ENCODE measurements at places on chromosomes 4 and X. TPM values are rescaled to one million over a fixed set of nuclear protein-coding genes. Genes with fewer than 3 reads are reported as not detected.

- no peaks in the 10 kb centered on the region for H3K4me1 ChIP-seq
- H3K27ac ChIP-seq = no peak overlapping the region
- no peaks in the 10 kb centered on the region for H3K36me3 ChIP-seq
- no peaks in the 10 kb centered on the region for H3K27me3 ChIP-seq
- H3K4me3 ChIP-seq = no peak overlapping the region
- DNase-seq = no peak
These were observed 71.5 kb upstream of the HPRT1 start for GRCh38 chrX:134388161-134389109.

GRCh38 chrX:38803588-38804431 lies 2.6 kb downstream of the MID1IP1 start:
- DNase-seq = no peak
- peak overlapping the region; percentile 63 for H3K4me3 ChIP-seq
- H3K27me3 ChIP-seq = no peaks in the 10 kb centered on the region
- no peaks in the 10 kb centered on the region for H3K4me1 ChIP-seq
- no peaks in the 10 kb centered on the region for H3K36me3 ChIP-seq

DNA sequence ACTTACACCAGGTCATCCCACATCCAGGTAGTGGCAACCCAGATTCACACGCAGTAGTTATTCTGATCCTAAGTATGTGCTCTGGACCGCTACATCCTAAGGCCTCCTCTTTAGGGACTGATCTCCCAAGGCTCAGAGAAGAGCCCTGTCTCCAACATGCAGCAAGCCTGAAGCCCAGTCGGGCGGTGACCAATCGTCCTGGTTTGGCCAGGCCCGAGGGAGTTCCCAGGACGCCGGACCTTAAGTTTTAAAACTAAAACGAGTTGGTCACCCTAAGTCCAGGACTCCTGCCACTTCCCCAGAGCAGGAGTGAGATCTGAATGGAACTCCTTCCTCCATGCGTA lies 385 bp downstream of the LYAR start:
- H3K4me1 ChIP-seq = peaks cover 28% of the 10 kb centered on the region
- no peaks in the 10 kb centered on the region for H3K36me3 ChIP-seq
- peak overlapping the region; percentile 59 for H3K4me3 ChIP-seq
- H3K27ac ChIP-seq = peak overlapping the region; percentile 20
- DNase-seq = no peak

GRCh38 chrX:118724775-118725174 lies 2.6 kb upstream of the IL13RA1 start:
- peaks cover 21% of the 10 kb centered on the region for H3K4me1 ChIP-seq
- no peaks in the 10 kb centered on the region for H3K36me3 ChIP-seq
- no peak for DNase-seq
- no peak overlapping the region for H3K27ac ChIP-seq
- H3K27me3 ChIP-seq = no peaks in the 10 kb centered on the region
- no peak overlapping the region for H3K4me3 ChIP-seq

DNA sequence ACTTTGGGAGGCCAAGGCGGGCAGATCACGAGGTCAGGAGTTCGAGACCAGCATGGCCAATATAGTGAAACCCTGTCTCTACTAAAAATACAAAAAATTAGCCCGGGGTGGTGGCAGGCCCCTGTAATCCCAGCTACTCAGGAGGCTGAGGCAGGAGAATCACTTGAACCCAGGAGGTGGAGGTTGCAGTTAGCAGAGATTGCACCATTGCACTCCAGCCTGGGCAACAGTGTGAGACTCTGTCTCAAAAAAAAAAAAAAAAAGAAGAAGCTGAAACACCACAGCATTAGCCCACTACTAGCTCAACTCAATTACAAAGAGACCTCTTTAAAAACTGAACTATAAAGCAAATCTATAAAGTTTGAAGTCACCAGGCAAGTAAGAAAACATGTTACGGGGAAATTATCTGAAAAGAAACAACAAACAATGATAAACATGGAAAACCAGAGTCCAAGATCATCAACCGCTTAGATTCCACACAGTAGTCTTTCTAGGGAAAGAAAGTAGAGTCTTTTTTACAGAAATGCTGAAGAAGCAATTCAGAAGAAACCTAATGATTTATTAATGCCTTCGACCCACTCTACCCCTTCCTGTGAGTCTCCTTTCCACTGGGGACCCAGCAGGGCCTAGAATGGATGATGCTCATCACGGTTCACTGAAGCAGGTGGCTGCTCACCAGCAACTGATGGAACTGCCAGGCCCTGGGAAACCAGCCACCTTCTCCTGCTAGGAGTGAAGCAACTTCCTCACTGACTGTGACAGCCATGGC lies 6.6 kb downstream of the SAT1 start:
- no peaks in the 10 kb centered on the region for H3K27me3 ChIP-seq
- no peak overlapping the region for H3K4me3 ChIP-seq
- H3K36me3 ChIP-seq = no peaks in the 10 kb centered on the region
- no peak for DNase-seq

- no peaks in the 10 kb centered on the region for H3K4me1 ChIP-seq
- no peaks in the 10 kb centered on the region for H3K36me3 ChIP-seq
- no peak overlapping the region for H3K27ac ChIP-seq
These were observed 1950.7 kb upstream of the IGFBP7 start for GRCh38 chr4:59060895-59061294.

DNA sequence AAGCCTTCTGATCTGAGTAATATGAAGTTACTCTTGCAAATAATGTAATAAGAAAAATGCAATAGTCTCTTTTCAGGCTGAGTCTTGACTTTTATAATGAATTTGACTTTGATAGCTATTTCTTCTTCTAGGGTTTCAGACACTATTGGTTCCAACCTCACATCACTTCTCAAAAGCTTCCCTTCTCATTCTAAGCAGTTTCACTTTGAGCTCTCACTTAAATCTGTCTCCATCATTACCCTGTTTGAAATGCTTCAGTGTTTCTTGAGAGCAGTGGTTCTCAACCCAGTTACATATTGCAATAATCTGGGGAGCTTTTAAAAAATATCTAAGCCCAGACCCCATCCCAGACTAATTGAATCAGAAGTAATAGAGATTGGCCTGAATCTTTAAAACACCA lies 40.5 kb upstream of the BMP2K start:
- no peak overlapping the region for H3K27ac ChIP-seq
- H3K4me1 ChIP-seq = no peaks in the 10 kb centered on the region
- DNase-seq = no peak
- no peaks in the 10 kb centered on the region for H3K27me3 ChIP-seq

GRCh38 chr4:140152013-140152703 lies 1.8 kb downstream of the MAML3 start:
- peak overlapping the region; percentile 94 for H3K27ac ChIP-seq
- peak overlapping the region; percentile 73 for H3K4me3 ChIP-seq
- H3K27me3 ChIP-seq = no peaks in the 10 kb centered on the region
- no peaks in the 10 kb centered on the region for H3K36me3 ChIP-seq
- peaks cover 15% of the 10 kb centered on the region for H3K4me1 ChIP-seq
- no peak for DNase-seq

DNA sequence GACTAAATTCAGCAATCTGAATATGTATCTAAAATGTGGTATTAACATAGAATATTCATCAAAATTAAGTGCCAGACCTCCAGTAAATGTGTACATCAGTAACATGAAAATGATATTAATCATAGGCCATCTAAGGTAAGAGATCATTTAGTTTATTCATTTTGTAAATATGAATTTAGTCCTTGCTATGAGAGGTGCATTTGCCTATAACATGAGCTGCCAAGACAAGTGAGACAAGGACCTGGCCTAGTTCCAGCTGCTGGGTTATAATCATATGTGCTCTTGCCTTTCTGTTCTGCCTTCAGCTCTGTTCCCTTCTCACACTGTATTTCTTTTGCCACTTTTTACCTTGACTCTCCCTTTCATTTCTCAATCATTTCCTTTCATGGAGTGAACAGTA lies 160.0 kb downstream of the STIM2 start:
- no peaks in the 10 kb centered on the region for H3K4me1 ChIP-seq
- H3K4me3 ChIP-seq = no peak overlapping the region
- no peak overlapping the region for H3K27ac ChIP-seq
- H3K27me3 ChIP-seq = no peaks in the 10 kb centered on the region
- no peak for DNase-seq

GRCh38 chrX:9873952-9874351 lies 87.7 kb downstream of the SHROOM2 start:
- H3K27me3 ChIP-seq = no peaks in the 10 kb centered on the region
- no peak overlapping the region for H3K27ac ChIP-seq
- no peaks in the 10 kb centered on the region for H3K36me3 ChIP-seq
- DNase-seq = no peak
- no peak overlapping the region for H3K4me3 ChIP-seq

DNA sequence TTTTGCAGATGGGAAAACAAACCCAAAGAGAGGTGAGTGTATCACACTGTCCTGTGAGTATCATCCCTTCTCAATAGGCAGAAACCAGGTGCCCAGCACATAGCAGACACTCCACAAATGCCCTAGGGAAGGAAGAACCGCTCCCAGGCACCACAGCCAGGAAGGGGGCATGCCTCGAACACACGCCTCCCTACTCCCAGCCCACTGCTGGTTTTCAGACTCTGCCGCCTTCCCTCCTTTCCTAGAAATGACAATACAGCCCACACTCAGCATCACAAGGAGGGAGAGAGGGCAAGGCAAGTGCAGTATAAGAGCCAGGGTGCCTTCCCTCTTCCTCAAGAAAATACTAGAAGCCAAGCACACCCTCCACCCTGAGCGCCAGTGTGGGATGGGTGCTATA lies 16.2 kb downstream of the JAKMIP1 start:
- H3K27ac ChIP-seq = no peak overlapping the region
- H3K36me3 ChIP-seq = no peaks in the 10 kb centered on the region
- no peaks in the 10 kb centered on the region for H3K27me3 ChIP-seq
- H3K4me3 ChIP-seq = no peak overlapping the region
- no peak for DNase-seq
- no peaks in the 10 kb centered on the region for H3K4me1 ChIP-seq

DNA sequence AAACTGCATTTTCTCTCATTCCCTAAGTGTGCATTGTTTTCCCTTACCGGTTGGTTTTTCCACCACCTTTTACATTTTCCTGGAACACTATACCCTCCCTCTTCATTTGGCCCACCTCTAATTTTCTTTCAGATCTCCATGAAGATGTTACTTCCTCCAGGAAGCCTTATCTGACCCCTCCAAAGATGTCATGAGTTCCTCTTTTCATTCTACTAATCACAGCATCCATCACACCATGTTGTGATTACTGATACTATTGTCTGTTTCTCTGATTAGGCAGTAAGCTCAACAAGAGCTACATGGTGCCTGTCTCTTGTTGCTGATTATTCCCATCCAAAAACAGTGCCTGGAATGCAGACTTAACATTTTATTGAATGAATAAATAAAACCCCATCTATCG lies 2.9 kb upstream of the AFP start:
- H3K4me3 ChIP-seq = no peak overlapping the region
- no peak overlapping the region for H3K27ac ChIP-seq
- no peak for DNase-seq
- no peaks in the 10 kb centered on the region for H3K36me3 ChIP-seq
- H3K4me1 ChIP-seq = no peaks in the 10 kb centered on the region

DNA sequence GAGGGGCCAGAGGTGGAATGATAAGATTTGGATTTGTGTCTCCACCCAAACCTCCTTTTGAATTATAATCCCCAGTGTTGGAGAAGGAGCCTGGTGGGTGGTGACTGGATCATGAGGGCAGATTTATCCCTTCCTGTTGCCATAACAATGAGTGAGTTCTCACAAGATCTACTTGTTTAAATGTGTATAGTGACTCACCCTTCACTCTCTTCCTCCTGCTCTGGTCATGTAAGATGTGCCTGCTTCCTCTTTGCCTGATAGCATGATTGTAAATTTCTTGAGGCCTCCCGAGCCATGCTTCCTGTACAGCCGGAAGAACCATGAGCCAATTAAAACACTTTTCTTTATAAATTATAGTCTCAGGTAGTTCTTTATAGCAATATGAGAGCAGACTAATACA lies 348.6 kb downstream of the AR start:
- no peak for DNase-seq
- no peaks in the 10 kb centered on the region for H3K36me3 ChIP-seq
- no peaks in the 10 kb centered on the region for H3K4me1 ChIP-seq
- no peak overlapping the region for H3K4me3 ChIP-seq

Gene DGKK
- 0.49 TPM for total RNA-seq

Gene NDUFC1
- 16.5 TPM for total RNA-seq

Gene FOXO4
- total RNA-seq = 22.8 TPM

Gene ACE2
- total RNA-seq = 0.49 TPM

Gene RFC1
- 33.9 TPM for total RNA-seq

Gene MAGEC3
- total RNA-seq = not detected

Gene GABRG1
- total RNA-seq = not detected

Gene CDX4
- total RNA-seq = not detected

Gene CAPN6
- total RNA-seq = 3.4 TPM

Gene GYPE
- not detected for total RNA-seq

Gene CT45A1
- not detected for total RNA-seq

Gene TLR1
- 10.3 TPM for total RNA-seq

Gene IKBKG
- total RNA-seq = 11.8 TPM

Measured in vagina (tissue), 2 donors.